Neural crest cell (in vitro differentiated cells): ENCODE measurements at places on chromosomes 2 and 18. TPM values are rescaled to one million over a fixed set of nuclear protein-coding genes. Genes with fewer than 3 reads are reported as not detected.

- no peaks in the 10 kb centered on the region for H3K36me3 ChIP-seq
- no peak overlapping the region for H3K27ac ChIP-seq
- no peaks in the 10 kb centered on the region for H3K27me3 ChIP-seq
Measured at GRCh38 chr2:221911321-221911720, 339.2 kb upstream of the EPHA4 start.

ASTL gene
- total RNA-seq, result not detected in 2 replicates

- peaks cover 4% of the 10 kb centered on the region for H3K4me1 ChIP-seq
- H3K27me3 ChIP-seq, result no peaks in the 10 kb centered on the region
- H3K4me3 ChIP-seq, result no peak overlapping the region
Measured at GRCh38 chr2:12350821-12351220, 365.9 kb upstream of the TRIB2 start.

DNA sequence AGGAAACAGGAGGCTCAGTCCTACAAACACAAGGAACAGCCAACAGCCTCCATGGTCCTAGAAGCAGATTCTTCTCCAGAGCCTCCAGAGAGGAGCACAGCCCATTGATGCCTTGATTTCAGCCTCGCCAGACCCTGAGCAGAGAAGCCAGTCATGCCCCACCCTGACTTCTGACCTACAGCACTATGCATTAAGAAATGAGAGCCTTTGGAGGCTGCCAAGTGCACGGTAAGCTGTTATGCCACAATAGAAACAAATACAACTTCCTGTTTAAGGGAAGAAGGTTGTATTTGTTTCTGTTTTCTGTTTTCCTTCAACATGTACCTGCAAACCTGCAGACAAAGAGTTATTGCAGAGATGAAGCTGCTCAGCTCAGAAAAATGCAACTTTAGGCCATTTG is 181.3 kb upstream of the AGAP1 start:
- H3K4me1 ChIP-seq, result no peaks in the 10 kb centered on the region
- no peaks in the 10 kb centered on the region for H3K36me3 ChIP-seq
- no peak for DNase-seq
- H3K4me3 ChIP-seq, result no peak overlapping the region

- H3K36me3 ChIP-seq, result peaks cover 14% of the 10 kb centered on the region
- H3K27ac ChIP-seq, result no peak overlapping the region
- no peaks in the 10 kb centered on the region for H3K4me1 ChIP-seq
- no peak for DNase-seq
- H3K27me3 ChIP-seq, result no peaks in the 10 kb centered on the region
Measured at GRCh38 chr18:36752929-36753865, 75.6 kb downstream of the TPGS2 start.

- DNase-seq, result no peak
- H3K4me3 ChIP-seq, result no peak overlapping the region
- no peak overlapping the region for H3K27ac ChIP-seq
- no peaks in the 10 kb centered on the region for H3K4me1 ChIP-seq
- H3K27me3 ChIP-seq, result no peaks in the 10 kb centered on the region
- H3K36me3 ChIP-seq, result peaks cover 6% of the 10 kb centered on the region
Measured at GRCh38 chr18:8461544-8461943, 147.7 kb upstream of the RAB12 start.

BCL2 gene
- total RNA-seq, result 14.1 and 15.1 TPM in 2 replicates

DNA sequence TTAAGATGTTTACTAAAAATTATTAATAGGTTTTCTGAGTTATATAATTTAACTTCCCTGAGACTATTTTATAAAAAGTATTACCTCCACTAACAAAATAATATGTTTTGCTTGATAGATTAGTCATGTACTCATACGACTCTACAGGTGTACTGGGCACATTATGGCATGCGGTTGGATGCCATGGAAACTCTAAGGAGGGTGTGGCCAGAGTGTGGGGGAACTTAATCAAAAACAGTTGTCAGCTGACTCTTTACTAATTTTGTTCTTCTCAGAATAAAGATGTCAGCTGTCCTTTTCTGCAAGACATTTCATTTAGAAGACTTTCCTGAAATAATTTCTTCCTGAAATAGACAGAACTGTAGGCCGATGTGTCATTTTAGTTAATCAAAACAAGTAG is 228.3 kb upstream of the SIX3 start:
- no peak overlapping the region for H3K27ac ChIP-seq
- no peak overlapping the region for H3K4me3 ChIP-seq
- DNase-seq, result no peak
- peaks cover 16% of the 10 kb centered on the region for H3K4me1 ChIP-seq
- H3K36me3 ChIP-seq, result no peaks in the 10 kb centered on the region
- peaks cover 35% of the 10 kb centered on the region for H3K27me3 ChIP-seq

SLC9A4 gene
- total RNA-seq, result not detected in 2 replicates

DNA sequence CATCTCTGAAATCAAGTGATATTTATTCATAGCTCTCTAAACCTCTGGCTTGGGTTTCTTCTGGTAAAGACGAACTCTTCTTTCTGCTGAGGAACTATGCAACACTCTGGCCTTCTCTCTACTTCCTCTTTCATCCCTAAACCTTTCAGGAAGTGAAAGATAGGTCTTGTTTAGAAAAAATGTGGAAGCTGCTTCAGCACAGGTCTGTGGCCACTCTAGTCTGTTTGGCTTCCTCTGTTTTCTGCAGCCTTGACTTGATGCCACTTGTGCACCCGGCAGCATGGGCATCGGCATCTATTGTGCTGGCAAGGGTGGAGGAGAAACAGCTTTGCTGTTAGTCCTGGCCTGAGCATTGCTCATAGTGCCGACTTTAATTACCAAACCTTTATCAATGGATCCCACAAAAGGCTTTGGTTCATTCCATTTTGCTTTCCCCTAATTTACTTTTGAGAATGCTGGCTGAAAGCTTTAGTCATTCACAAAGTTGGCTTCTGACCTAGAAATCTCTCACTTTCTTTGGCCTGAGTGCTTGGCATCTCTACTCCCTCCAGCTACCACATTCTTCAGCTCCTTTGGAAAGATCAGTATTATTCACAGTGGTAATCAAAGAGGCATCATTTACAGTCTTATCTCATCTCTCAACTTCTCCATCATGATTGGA is 32.0 kb upstream of the GPR39 start:
- no peak overlapping the region for H3K4me3 ChIP-seq
- H3K4me1 ChIP-seq, result no peaks in the 10 kb centered on the region
- H3K36me3 ChIP-seq, result no peaks in the 10 kb centered on the region
- H3K27ac ChIP-seq, result no peak overlapping the region
- peaks cover 3% of the 10 kb centered on the region for H3K27me3 ChIP-seq

GREB1L gene
- total RNA-seq, result 74.8 and 80.5 TPM in 2 replicates

SMAD2 gene
- 116 and 117 TPM in 2 replicates for total RNA-seq

DNA sequence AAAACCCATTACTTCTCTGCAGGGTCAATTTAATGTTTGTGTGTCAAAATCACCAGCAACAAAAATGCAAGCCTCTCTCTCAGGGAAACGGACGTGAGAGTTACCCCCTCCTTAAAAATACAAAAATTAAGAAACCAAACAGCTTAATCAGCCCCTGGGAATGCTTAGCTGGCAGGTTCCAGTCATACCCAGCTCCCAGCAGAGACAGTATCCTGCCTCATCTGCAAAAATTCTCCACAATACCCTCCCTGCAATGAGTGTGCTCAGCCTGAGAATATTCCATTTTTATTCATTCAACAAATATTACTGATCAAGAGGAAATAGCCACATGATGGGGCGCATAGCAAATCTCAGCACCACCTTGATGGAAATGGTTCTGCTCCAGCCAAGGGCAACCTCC is 36.3 kb downstream of the ST8SIA5 start:
- H3K4me1 ChIP-seq, result peaks cover 8% of the 10 kb centered on the region
- H3K27me3 ChIP-seq, result peaks cover 3% of the 10 kb centered on the region
- DNase-seq, result no peak
- H3K4me3 ChIP-seq, result no peak overlapping the region

SPATA3 gene
- total RNA-seq, result not detected in 2 replicates

NCOA1 gene
- 19.8 and 20.1 TPM in 2 replicates for total RNA-seq

GRCh38 chr2:53018825-53019425 is 748.7 kb upstream of the CHAC2 start:
- H3K4me1 ChIP-seq, result no peaks in the 10 kb centered on the region
- H3K27me3 ChIP-seq, result no peaks in the 10 kb centered on the region
- DNase-seq, result no peak
- no peak overlapping the region for H3K27ac ChIP-seq
- no peak overlapping the region for H3K4me3 ChIP-seq

DNA sequence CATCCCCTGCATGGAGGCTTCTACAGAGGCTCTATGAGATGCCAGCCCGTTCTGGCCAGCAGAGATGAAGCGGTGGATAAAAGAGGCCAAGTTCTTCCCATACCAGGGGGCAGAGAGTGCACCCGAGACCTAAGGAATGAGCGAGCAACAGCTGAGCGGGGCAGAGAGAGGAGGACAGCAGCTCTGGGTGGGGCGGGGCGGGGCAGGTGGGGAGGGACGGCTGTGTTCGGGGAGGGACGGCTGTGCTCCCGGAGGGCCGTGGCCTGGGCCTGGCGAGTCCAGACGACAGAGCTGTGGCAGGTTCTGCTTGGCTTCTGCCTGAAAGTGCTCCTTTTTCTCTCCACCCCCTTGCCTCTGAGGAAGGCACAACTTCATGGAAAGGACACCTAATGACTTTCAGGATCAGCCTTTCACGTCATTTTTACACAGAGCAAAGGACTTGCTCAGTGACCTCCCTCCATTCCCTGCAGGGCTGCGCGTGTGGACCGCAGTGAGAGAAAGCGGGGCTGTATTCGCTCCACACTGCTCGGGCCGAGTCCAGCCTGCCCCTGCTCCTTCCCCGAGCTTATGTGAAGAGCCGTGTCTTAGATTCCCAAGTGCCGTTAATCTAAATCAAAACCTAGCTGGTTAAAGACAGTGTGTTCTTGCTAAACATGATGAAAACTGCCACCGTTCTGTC is 232.9 kb downstream of the HDAC4 start:
- peaks cover 17% of the 10 kb centered on the region for H3K4me1 ChIP-seq
- H3K27ac ChIP-seq, result peak overlapping the region; percentile 71
- H3K27me3 ChIP-seq, result no peaks in the 10 kb centered on the region
- H3K36me3 ChIP-seq, result peaks cover 31% of the 10 kb centered on the region
- H3K4me3 ChIP-seq, result no peak overlapping the region

- H3K4me1 ChIP-seq, result no peaks in the 10 kb centered on the region
- no peak for DNase-seq
- H3K27me3 ChIP-seq, result peaks cover 24% of the 10 kb centered on the region
Measured at GRCh38 chr2:112938904-112939303, 27.9 kb downstream of the IL37 start.

GRCh38 chr2:96203130-96204028 is 5.2 kb downstream of the STARD7 start:
- no peak for DNase-seq
- no peaks in the 10 kb centered on the region for H3K27me3 ChIP-seq
- peaks cover 3% of the 10 kb centered on the region for H3K36me3 ChIP-seq
- peaks cover 50% of the 10 kb centered on the region for H3K4me1 ChIP-seq

GRCh38 chr2:174327841-174328113 is 7.0 kb upstream of the SP9 start:
- H3K4me1 ChIP-seq, result peaks cover 50% of the 10 kb centered on the region
- H3K4me3 ChIP-seq, result peak overlapping the region; percentile 82
- peaks cover 3% of the 10 kb centered on the region for H3K36me3 ChIP-seq
- peaks cover 98% of the 10 kb centered on the region for H3K27me3 ChIP-seq
- no peak for DNase-seq

- peaks cover 25% of the 10 kb centered on the region for H3K4me1 ChIP-seq
- H3K4me3 ChIP-seq, result no peak overlapping the region
- peak overlapping the region; percentile 72 for H3K27ac ChIP-seq
- no peaks in the 10 kb centered on the region for H3K27me3 ChIP-seq
Measured at GRCh38 chr2:127873707-127874303, 12.0 kb downstream of the AMMECR1L start.

CD226 gene
- 0.40 and 1.0 TPM in 2 replicates for total RNA-seq

AKAIN1 gene
- total RNA-seq, result not detected in 2 replicates

DNA sequence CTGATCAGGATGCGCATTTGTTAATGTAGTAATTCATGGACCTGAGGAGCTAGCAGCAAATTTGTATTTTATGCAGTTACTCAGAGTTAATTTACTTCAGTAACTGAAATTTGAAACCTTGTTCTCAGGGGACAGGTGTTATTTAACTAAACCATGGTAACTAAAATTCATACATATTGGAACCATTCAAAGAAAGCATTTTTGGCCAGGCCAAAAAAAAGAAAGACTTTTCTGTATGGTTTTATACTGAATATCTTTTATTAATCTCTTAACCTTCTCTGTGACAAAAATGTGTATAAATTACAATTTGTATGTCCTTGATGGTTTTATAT is 4.4 kb upstream of the KLHL23 start:
- DNase-seq, result no peak
- peaks cover 12% of the 10 kb centered on the region for H3K4me1 ChIP-seq
- H3K36me3 ChIP-seq, result no peaks in the 10 kb centered on the region
- H3K27me3 ChIP-seq, result peaks cover 11% of the 10 kb centered on the region
- H3K27ac ChIP-seq, result no peak overlapping the region

- no peaks in the 10 kb centered on the region for H3K36me3 ChIP-seq
- no peaks in the 10 kb centered on the region for H3K4me1 ChIP-seq
- DNase-seq, result no peak
- no peak overlapping the region for H3K27ac ChIP-seq
Measured at GRCh38 chr18:68847219-68847837, 49.4 kb downstream of the CCDC102B start.

DNA sequence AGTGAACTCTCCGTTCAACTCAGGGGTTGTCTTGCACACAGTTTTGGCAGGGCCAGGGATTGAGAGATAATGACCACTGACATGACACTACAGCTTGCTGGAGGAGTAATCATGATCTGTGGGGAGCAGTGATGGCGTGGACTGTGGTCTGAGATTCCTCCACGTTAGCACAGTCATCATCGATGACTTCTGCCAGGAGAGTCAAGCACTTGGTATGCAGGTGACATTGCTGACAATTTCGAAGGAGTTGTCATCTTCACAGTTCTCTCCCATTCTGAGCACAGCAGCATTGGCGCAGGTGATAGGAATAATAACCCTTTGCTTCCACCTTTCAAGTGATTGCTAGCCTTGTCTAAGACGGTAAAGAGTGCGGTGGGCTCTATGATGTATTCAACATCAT is 79.8 kb downstream of the SGPP2 start:
- no peak for DNase-seq
- peaks cover 9% of the 10 kb centered on the region for H3K27me3 ChIP-seq
- H3K4me3 ChIP-seq, result no peak overlapping the region

GRCh38 chr2:204129591-204130294 is 193.2 kb downstream of the ICOS start:
- peaks cover 7% of the 10 kb centered on the region for H3K4me1 ChIP-seq
- H3K4me3 ChIP-seq, result no peak overlapping the region
- no peak for DNase-seq
- no peak overlapping the region for H3K27ac ChIP-seq

CIDEA gene
- not detected in 2 replicates for total RNA-seq

PLGLB2 gene
- 2.2 and 2.9 TPM in 2 replicates for total RNA-seq

DNA sequence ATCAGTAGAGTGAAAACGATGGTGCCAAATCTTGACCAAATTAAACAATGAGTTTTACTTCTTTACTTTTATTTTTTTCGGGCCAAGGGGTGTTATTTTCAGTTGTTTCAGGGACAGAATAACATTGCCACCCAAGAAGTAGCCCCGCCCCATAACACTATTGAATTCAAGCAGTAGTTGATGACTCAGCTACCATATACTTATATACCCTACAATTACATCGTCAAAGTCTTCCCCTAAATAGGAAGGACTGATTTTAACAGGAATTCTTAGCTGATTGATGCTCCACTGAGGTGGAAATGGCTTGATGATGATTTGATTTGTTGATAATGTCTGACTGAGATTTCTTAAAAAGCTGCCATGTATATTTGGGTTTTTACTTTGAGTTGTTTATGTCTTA is 24.7 kb downstream of the LYPD6B start:
- H3K27ac ChIP-seq, result no peak overlapping the region
- H3K27me3 ChIP-seq, result no peaks in the 10 kb centered on the region
- H3K36me3 ChIP-seq, result no peaks in the 10 kb centered on the region
- no peak overlapping the region for H3K4me3 ChIP-seq
- no peak for DNase-seq

- H3K4me1 ChIP-seq, result peaks cover 11% of the 10 kb centered on the region
- H3K36me3 ChIP-seq, result peaks cover 11% of the 10 kb centered on the region
- no peak for DNase-seq
- no peak overlapping the region for H3K27ac ChIP-seq
- H3K4me3 ChIP-seq, result no peak overlapping the region
Measured at GRCh38 chr2:160275656-160276055, 75.6 kb upstream of the ITGB6 start.
